ENCODE measurements at places on chromosomes 7 and 10.

- DNase-seq: no peak
These were observed 25.0 kb upstream of the CNNM1 start for GRCh38 chr10:99303899-99304861.

GRCh38 chr10:75402486-75403143, 1.1 kb upstream of the ZNF503 start:
- DNase-seq: no peak

GRCh38 chr7:15652776-15653290, 33.6 kb downstream of the MEOX2 start:
- no peak for DNase-seq

- DNase-seq: no peak
These were observed 124.9 kb downstream of the CHRM2 start for GRCh38 chr7:136993377-136993776.

DNA sequence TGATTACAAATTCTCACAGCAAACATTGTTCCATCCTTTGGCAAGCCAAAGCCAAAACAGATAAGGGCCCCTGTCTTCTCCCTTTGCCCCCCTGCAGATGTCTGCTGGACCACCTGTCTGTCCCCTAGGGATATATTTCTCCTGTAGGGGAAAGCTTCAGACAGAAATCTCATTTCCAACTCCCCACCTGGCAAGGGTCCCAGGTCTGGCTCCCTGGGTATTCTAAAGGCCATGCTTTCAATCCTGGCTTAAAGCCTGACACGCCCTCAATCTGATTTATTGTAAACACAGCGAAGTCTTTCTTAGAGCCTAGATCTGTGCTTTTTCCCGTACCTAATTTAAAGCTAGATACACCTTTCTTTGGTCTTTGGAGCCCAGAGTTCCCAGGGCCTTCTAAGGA, 66.1 kb downstream of the KCNMA1 start:
- DNase-seq: no peak

DNA sequence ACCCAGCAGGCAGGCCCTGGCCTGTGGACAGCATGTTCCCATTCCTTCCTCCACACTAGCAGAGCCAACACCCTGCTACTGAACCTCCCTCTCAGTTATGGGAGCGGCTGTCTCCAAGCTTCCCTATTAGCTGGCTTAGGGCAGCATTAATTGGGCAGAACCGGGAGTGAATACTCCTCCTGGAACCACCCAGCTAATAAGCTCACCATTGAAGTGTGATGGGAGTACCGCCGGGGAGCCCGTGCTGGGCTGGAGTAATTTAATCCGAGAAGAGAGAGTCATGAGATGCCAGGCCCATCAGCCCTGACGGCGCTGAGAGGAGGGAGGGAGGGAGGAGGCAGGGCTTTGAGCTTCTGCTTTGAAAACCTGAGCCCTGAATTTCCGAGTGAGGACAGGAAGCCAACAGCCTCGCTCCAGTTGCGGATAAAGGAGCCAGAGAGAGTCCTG, 31.8 kb upstream of the ELFN1 start:
- no peak for DNase-seq

DNA sequence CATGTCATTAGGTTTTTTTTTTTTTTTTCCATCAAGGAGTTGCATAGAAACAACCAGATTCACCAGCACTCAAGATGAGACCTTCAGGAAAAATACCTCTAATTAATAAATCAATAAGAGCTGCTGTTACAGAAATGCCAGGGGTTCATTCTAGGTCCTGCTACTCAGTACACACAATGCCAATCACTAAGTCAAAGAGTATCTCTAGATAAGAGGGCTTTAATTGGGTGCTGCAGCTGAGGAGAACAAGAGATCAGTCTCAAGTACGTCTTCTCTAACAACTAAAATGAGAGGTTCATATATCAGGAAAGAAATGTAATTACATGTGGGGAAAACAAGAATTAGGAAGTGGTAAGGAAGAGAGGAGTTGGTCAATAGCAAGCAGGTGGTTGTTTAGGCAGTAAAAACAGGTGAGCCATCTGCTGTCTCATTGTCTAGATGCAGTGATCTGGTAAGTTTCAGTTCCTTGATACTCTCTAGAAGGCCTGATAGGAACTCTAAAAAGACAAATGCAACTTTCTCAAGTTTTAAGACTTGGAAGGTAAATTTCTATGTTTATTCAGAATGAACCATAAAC, 272.9 kb upstream of the ZWINT start:
- no peak for DNase-seq

DNA sequence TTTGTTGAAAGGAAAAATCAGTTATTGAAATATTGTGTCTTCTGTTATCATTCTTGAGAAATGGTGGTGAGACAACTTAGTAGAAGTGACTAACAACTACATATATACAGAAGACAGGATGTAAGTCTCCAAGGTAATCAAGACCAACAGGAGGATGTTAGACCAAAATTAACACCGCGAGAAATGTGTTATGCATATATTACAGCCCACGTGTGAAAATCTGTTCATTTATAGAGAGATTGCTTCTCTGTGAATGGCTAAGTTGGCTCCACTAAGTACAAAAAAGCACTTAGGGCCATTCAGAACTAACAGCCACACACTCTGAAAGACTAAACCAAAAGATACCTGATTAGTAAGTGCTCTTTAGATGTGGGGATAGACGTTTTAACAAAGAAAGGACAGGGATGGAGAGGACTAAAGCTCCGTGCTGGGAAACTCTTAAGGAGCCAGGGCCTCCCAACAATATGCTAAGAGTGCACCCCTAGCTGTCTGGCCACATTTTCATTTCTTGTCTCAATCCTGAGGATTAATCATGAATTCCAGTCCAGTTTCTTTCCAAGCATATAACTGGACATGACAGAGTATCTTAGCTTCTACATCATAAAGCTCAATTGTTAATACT, 26.5 kb downstream of the HDAC9 start:
- DNase-seq: no peak

DNA sequence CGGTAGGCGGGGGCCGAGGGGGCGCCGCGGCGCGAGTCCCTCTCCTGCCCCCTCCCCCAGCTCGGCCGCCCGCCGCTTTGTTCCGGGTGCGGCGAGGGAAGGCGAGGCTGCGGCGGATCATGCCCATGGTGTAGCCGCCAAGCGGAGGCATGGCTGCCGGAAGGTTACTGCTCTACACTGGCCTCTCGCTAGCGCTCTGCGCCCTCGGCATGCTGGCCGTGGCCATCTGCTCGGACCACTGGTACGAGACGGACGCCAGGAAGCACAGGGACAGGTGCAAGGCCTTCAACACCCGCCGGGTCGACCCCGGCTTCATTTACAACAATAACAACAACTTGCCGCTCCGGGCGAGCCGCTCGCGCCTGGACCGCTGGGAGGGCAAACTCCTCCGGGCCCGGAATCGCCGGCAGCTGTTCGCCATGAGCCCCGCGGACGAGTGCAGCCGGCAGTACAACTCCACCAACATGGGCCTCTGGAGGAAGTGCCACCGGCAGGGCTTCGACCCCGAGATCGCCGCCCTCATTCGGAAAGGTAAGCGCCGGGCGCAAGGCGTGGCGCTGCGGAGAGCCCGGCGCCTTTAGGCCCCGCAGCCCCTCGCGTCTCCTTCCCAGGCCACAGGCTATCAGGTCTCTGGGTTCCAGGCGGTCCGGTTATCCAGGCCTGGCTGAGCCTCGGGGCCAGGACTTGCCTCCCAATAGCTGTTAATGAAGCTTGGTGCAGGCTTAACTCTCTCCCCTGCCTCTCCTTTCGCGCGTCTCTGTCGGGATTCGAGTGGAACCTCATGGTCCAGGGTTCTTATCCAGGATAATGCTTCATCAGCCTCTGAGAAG, 513 bp downstream of the TMEM178B start:
- no peak for DNase-seq

- no peak for DNase-seq
These were observed 154.1 kb downstream of the NRP1 start for GRCh38 chr10:33180390-33180789.

- DNase-seq: peak; percentile 60
These were observed 10.4 kb upstream of the CLCN1 start for GRCh38 chr7:143305423-143306070.

- no peak for DNase-seq
These were observed 56.2 kb upstream of the APBB1IP start for GRCh38 chr10:26381986-26382385.

DNA sequence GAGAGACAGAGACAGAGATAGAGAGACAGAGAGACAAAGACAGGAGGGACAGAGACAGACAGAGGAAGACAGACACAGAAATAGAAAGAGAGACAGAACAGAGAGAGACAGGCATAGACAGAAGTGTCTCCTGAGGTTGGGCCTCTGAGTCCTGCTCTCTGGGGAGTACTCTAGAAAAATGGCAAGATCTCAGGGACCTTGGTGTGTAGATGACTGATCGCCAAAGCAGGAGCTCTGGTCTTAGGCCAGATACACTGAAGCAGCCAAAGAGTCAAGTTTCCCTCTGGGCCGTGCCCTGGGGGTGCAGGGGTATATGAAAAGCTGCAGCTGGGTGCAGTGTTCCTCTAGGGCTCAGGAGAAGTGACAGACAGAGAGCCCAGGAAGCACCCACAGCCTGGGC, 176.6 kb upstream of the TNS3 start:
- no peak for DNase-seq

DNA sequence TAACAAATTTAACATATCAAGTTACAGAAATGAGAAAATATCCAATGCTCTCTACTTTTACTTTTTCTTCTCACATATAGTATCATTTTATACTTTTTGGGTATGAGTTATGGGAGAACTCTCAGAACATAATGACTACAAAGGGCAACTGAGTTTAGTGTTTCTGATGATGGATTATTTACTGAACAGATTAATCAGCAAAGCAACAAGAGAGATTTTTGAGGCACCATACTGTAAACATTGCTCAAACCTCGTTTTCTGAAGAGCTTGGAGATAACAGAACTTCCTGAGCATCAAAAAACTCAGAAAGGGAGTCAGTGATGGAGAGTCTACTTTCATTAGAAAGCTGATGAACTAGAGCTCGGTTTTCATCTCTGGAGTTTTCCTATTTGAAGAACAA, 84.8 kb upstream of the GSDME start:
- DNase-seq: no peak

- no peak for DNase-seq
These were observed 351.4 kb upstream of the NPVF start for GRCh38 chr7:25579778-25580075.

- no peak for DNase-seq
These were observed 597 bp downstream of the ZNF277 start for GRCh38 chr7:112206991-112207592.

DNA sequence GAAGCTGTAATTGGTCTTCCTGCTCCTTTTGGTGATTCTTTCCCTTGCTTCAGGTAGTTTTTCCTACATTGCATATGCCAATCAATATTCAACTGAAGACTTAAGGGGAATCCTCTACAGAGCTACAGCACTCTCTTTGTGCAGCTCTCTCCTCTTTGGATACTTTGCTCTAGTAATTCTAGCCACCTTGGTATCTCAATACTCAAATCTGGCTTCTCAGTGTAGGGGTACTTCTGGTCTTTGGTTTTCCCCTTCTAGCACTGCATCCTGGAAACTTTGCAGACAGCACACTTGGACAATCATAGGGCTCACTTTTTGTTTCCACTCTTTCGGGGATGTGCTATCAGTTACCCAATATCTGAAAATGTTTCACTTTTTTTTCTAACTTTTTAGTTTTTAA, 9.9 kb downstream of the PHTF2 start:
- DNase-seq: no peak

- DNase-seq: no peak
These were observed 60.1 kb downstream of the IFIT5 start for GRCh38 chr10:89474452-89474851.

DNA sequence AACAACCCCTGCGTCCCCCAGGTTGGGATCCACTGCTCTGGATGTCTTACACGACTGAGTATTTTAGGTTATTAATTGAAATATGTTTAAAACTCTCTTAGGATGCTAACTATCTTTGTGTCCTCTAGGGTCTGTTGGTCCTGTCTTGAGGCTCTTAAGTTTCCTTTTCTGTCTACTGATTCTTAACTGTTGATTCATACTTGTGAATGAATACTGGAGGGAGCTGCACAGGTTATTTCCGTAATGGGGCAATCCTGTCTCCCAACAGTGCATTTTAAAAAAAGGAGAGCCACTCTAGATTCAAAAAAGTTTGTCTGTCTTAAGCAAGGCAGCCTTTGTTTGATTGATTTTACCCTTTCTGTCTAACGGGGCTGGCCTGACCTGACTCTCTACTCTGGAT, 237.6 kb upstream of the POM121L12 start:
- DNase-seq: no peak

DNA sequence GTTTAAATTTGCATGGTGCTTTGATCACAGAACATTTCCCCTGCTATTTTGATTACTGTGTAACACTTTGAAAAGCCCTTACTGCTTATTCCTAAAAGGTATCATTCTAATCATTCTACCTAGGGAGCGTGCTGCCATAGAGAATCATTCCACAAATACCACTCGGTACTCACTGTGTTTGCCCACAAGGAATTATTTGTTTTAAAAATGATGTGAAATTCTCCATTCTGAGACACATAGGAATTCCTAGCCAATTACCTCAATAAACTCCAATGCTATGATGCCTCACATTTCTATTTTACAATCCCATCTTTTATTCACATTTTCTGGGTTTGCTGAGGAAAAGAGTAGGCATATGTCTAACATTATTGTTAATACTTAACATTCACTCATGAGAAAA, 16.2 kb upstream of the TES start:
- DNase-seq: no peak

GRCh38 chr7:101952355-101953247, 135.2 kb downstream of the CUX1 start:
- DNase-seq: no peak

- DNase-seq: no peak
These were observed 31.4 kb downstream of the CCNJ start for GRCh38 chr10:96074776-96075175.

DNA sequence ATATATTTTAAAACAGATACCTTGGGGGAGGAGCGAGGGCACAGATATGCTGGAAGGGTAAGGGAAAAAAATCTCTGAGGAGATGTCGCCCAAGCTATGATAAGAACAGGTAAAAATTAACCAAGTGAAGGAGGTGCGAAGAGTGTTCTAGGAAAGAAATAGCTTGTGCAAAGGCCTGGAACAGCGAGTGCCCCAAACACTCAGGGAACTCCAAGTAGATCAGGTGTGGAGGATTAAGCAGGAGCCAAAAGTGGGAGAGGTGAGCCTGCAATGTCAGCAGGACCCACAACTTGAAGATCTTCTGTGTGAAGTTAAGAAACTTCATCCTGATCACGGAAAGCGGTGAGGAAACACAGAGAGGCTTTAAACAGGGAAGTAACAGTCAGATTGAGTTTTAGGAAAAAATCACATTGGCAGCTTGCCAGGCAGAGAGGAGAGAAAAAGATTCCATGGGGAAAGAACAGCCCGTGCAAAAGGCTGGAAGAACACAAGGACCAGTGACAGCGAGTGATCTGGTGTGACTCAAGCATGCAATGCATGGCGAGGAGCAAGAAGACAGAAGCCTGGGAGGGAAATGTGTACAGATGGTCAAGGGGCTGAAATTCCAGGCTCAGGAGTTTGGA, 30.7 kb downstream of the FGF8 start:
- DNase-seq: no peak

- DNase-seq: peak; percentile 34
These were observed 7.3 kb upstream of the KLHDC10 start for GRCh38 chr7:130063036-130063435.

- no peak for DNase-seq
These were observed 809 bp upstream of the OGA start for GRCh38 chr10:101818872-101819633.

- no peak for DNase-seq
These were observed 5.4 kb downstream of the ABLIM1 start for GRCh38 chr10:114652402-114653368.

GRCh38 chr10:78937393-78937792, 131.4 kb upstream of the ZMIZ1 start:
- no peak for DNase-seq

Data from stimulated activated CD4-positive, alpha-beta T cell treated with anti-CD3 and anti-CD28 coated beads, Interleukin-1b, Interleukin-23, amount 100 ng/mL, for 1 hour (primary cell).